ENCODE measurements at places on chromosomes 5 and 9.

DNA sequence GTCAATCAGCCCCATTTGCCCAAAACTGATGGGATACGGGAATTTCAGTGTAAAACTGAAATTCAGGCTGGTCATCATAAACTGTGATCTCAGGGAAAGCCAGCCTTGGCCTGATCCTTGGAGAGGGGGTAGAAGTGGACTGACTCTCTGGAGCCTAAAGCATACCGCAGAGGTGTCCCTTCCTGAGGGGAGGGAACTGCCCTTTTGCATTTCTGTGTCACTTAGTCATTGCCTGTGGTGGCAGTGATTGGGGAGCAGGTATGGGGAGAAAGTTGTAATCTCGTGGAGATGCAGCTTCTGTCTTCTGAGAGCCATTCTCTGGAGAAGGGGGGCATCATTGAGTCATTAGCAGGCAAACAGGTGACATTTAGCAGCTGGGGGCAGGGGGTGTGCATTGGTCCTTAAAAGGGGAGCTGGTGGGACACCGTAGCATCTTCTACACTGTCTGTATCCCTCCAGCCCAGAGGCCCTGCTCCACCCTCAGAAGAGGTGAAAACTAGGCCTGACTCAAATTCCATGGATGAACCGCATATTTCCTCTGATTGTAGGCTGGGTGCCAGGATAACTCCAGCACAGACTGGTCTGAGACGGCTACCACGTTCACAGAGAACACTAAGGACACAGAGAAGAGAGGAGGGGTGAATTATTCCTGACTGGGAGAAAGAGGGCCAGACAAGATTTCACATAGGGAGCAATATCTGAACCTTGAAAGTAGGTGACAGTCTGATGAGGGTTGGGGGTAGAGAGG is 143.3 kb downstream of the SEC61B start:
- no peak for DNase-seq

DNA sequence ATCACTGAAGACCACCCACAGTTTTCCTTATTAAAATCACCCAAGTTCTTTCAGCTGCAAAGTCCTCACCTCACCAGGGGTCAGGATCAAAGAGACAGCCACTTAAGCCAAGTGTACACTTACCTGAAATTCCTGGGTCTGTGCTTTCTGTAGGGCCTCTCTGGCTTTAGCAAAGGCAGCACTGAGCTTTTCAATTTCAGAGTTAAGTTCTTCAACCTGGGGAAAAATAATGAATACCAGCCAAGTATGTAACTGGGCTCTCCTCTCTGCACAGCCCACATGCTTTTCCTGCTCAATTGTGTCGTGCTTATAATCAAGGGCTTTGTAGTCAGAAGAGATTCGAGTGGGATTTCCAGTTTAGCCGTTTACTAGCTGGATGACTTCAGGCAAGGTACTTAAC is 55.1 kb downstream of the CDK5RAP2 start:
- DNase-seq, result no peak

DNA sequence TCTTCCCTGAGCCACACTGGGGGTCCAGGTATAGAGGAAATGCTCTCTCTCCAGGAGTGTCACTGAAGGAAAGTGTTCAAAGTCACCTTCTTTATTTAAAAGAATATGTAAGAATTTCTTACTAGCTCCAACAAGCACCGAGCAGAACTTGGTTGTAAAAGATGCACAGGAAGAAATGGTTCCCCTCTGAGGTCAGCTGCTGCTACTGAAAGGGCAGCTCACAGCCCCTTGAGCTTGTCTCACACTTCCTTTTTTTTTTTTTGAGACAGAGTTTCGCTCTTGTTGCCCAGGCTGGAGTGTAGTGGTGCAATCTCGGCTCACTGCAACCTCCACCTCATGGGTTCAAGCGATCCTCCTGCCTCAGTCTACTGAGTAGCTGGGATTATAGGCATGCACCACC is 77.2 kb downstream of the PRRT1B start:
- no peak for DNase-seq

DNA sequence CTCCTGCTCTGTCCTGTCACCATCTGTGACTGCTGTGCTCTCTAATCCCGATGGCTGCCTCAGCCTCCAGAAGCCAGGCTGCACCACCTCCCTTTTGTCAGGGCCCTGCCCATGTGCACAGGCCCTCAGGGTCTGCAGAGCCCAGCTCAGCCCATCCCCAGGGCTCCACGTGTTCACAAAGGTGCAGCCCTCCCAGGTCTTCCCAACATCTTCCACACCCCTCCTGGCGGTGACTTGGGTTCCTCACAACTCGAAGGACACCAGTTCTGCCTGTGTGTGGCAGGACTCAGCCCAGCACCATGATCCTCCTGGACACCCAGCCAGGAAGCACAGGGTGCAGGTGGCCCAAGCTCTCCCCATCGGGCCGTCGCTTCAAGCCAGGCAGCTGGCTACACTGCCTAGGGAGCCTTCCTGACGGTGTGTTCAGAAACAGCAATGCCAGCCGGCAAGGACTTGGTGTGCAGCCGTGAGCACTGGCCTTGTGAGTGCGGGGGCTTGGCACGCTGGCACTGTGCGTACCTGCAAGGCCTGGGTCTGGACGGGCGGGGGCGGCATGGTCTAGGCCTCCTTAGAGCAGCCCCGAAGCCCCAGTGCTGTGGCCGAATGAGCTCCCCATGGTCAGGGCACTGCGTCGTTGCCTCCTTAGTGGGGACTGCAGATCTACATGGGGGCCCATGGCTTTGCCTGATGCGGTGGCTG is 96.1 kb downstream of the MRPL36 start:
- no peak for DNase-seq

DNA sequence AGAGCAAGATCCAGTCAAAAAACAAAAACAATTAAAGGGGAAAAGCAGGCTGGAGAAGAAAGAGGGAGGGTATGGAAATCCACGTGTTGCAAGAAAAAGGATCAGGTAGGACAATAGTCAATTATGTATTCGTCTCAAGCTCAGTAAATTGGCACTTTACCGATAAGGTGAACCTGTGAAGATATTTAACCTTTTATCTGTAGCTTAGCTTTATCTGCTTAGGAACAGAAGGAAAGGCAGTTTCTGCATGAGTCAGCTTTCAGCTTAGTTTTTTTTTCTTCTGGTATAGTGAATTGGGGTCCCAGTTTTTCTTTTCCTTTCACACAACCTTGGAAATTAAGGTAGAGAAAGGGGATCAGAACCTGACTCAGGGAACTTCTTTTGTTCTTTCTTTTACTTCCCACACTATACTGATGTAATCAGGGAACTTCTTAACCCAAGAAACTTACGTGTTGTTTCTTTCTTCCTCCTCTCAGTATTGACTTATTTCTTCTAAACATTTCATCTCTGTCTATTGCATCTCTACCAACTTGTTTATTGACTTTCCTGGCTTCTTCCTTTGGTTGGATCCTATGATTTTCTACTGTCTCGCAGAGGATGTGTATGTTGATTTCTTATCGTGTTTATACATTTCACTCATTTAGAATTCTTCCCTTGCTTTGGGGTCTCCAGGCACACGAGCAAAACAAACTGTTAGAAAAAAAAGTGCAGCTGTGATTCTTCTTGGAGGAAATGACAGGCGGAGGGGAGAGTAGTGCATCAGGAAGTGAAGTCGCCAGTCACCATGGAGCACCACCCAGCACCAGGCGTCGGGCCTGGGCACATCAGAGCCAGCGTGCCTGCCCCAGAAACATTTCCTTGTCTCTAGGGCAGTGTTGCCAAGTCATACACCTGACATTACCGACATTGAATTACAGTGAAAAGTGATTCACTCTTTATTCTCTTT is 123.0 kb upstream of the LHFPL2 start:
- no peak for DNase-seq

- no peak for DNase-seq
These were observed 71.7 kb upstream of the SH3PXD2B start for GRCh38 chr5:172525996-172526360.

- no peak for DNase-seq
These were observed 140.9 kb upstream of the PIK3R1 start for GRCh38 chr5:68074633-68075032.

GRCh38 chr5:60366489-60366888 is 333.5 kb downstream of the DEPDC1B start:
- DNase-seq, result no peak

DNA sequence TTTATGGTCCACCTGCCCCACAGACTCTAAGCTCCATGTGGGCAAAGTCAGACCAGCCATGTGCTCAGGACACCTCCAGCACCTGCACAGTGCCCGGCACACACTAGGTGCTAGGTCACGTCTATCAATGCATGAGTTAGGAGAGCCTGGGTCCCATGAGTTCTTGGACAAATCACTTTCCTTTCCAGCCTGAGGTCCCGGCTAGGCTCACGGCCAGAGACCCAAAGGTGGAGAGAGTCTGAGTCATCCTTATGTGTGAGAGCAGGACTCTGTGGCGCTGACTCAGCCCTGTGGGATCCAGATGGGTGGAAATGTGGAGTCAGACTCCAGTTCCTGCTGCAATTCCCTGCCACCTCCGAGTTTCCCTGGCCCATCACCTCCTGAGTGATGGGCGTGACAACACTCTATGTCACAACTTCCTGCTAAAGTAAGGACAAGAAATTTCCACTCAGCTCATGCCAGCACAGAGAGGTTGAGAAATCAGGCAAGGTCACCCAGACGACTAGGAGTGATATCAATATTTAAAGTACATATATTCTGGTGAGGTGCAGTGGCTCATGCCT is 2.5 kb upstream of the ST6GALNAC4 start:
- no peak for DNase-seq

GRCh38 chr5:66164044-66164790 is 20.1 kb downstream of the SREK1 start:
- no peak for DNase-seq

GRCh38 chr9:72280913-72281500 is 84.0 kb downstream of the ZFAND5 start:
- peak; percentile 66 for DNase-seq

DNA sequence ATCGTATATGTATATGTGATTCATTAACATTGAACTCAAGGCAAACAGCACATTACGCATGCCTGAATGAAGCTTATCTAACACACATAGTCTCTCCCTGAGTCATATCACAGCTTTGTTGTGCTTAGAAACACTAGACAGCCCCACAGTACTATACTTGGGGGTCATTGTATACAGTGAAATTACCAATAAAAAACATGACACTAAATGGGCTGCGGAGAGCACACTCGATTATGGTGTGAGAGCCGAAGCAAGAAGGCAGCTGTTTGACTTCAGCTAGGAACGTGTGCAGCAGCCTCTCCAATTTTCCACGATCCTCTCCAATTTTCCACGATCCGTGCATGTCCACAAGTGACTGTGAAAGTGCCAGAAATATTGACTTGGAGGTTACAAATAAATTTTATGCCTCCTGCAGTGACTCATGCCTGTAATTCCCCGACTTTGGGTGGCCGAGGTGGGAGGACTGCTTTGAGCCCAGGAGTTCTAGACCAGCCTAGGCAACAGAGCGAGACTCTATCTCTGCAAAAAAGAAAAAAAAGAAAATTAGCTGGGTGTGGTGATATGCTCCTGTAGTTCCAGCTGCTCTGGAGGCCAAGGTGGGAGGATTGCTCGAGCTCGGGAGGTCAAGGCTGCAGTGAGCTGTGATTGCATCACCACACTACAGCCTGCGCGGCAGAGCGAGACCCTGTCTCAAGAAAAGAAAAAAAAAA is 102.4 kb downstream of the DAPK1 start:
- DNase-seq, result no peak

GRCh38 chr5:150541895-150542294 is 34.0 kb downstream of the NDST1 start:
- no peak for DNase-seq

GRCh38 chr5:14906628-14907027 is 35.0 kb upstream of the ANKH start:
- DNase-seq, result no peak

- DNase-seq, result no peak
These were observed 168.6 kb downstream of the EFNA5 start for GRCh38 chr5:107501965-107502675.

Data from CD4-positive, alpha-beta T cell treated with Interleukin-6 at 100 ng/mL for 8 hours (primary cell).